Uterus (tissue), 4 donors: ENCODE measurements at places on chromosomes 7 and 10. TPM values are rescaled to one million over a fixed set of nuclear protein-coding genes. Genes with fewer than 3 reads are reported as not detected.

ARHGAP19 gene
- total RNA-seq, result 10.2 TPM

TRIM73 gene
- 1.5 TPM for total RNA-seq

ITPRID1 gene
- not detected for total RNA-seq

BLVRA gene
- total RNA-seq, result 59.7 TPM

C7orf57 gene
- total RNA-seq, result 0.76 TPM

C10orf53 gene
- not detected for total RNA-seq

FKBP9 gene
- total RNA-seq, result 301 TPM

CABCOCO1 gene
- total RNA-seq, result not detected

CH25H gene
- 0.24 TPM for total RNA-seq

HIPK2 gene
- total RNA-seq, result 17.4 TPM

ABCB1 gene
- 50.1 TPM for total RNA-seq

BMPR1A gene
- total RNA-seq, result 111 TPM

MMD2 gene
- not detected for total RNA-seq

FAM25G gene
- not detected for total RNA-seq

NFKB2 gene
- total RNA-seq, result 8.8 TPM

BLNK gene
- total RNA-seq, result 0.67 TPM

SLC29A4 gene
- total RNA-seq, result 1.8 TPM

HOXA10 gene
- 114 TPM for total RNA-seq

TEX36 gene
- not detected for total RNA-seq

TMEM213 gene
- total RNA-seq, result not detected

THAP5 gene
- total RNA-seq, result 21.0 TPM

CTAGE4 gene
- 0.26 TPM for total RNA-seq

CCDC146 gene
- total RNA-seq, result 26.2 TPM

GHRHR gene
- not detected for total RNA-seq

PDZD7 gene
- total RNA-seq, result 1.3 TPM

IFIT1B gene
- 1.1 TPM for total RNA-seq

DLX5 gene
- total RNA-seq, result not detected

FIGNL1 gene
- 16.9 TPM for total RNA-seq

INHBA gene
- 14.7 TPM for total RNA-seq

PILRA gene
- total RNA-seq, result 9.6 TPM

CHST3 gene
- 12.3 TPM for total RNA-seq

LIPM gene
- total RNA-seq, result not detected

CYP26C1 gene
- 0.15 TPM for total RNA-seq

SCIN gene
- 1.6 TPM for total RNA-seq

HPS6 gene
- total RNA-seq, result 28.4 TPM

GSTO2 gene
- total RNA-seq, result not detected

ZP3 gene
- total RNA-seq, result 1.9 TPM

PPP1R3C gene
- total RNA-seq, result 20.7 TPM

CDHR3 gene
- not detected for total RNA-seq

MBLAC1 gene
- 12.4 TPM for total RNA-seq

LRRTM3 gene
- 0.40 TPM for total RNA-seq

MMRN2 gene
- total RNA-seq, result 45.0 TPM

TAS2R41 gene
- not detected for total RNA-seq

TRIM4 gene
- total RNA-seq, result 51.7 TPM
